ENCODE measurements at places on chromosomes 1 and 21.

DNA sequence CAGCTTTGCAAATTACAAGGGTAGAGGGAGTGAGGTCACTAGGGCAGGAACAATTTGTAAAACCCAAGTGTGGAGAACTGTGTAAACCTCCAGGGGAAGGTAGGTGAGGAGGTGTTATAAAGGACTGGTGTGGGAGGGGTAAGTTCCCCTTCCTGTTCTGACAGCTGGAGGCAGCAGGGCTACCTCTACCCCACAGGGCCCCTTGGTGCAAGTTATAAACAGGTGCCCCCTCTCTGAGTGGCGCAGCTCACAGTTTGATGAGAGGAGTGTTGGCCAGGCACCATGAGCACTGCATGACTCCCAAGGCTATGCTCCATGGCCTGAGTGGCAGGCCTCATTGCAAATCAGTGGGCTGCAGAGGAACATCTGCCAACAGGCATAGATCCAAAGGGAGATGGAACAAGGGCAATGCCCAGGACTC, 41.0 kb downstream of the MFSD2A start:
- DNase-seq: no peak

- no peak for DNase-seq
Observed at GRCh38 chr1:11515368-11516300, 36.7 kb downstream of the DISP3 start.

DNA sequence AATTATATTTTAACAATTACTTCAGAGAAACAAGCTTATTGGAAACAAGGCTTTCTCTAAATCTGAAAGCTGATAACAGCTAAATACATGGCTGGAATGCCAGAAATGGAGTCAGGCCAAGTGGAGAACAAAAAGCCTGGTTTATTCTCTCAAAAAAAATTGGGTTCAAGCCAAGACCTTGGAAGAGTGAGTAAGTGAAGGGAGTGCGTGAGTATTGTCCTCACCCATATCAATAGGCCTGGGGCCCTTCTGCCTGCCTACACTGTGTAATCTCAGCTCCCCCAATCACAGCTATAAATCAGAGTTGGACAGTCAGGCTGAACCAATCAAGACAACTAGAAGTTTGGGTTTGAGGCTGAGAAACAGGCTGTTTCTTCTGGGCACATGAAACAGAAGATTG, 7.4 kb downstream of the KYAT3 start:
- DNase-seq: peak; percentile 67

- DNase-seq: no peak
Observed at GRCh38 chr1:114316204-114316603, 162.5 kb upstream of the SYT6 start.

DNA sequence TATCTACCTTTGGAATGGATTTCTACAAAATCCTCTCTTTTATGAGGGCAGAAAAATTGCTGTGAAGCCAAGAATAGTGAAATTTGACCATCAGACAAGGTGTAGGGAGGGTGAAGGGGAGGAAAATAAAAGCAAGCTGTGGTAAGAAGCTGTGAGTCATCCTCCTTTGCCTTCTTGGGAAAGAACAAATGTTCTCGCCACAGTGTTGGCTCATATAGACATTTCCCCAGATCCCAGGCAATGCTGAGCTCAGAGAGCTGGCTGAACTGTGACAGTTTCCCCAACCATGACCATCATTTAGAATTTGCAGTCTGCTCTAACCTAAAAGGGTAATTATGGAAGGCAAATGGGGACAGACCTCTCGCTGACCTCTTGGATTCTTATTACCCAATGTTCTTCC, 235.4 kb downstream of the PBX1 start:
- DNase-seq: peak; percentile 87

GRCh38 chr1:21909787-21910503, 27.2 kb downstream of the HSPG2 start:
- no peak for DNase-seq

DNA sequence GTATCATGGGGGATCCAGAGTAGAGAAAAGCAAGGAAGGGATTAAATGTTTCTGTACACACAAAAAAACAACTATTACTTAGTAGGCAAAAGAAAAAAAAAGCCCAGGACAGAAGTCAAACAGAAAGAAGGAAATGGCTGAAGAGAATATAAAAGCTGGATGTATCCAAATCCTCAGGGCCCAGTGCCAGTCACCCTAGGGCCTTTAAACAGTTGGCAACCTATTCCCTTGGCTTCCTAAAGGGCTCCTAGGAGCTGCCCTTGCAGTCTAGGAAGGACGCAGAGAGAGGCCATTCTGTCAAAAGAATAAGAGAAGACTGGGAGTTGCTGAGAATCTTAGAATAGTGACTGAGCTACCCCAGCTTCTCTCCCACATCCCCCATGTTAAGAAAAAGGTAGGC, 5.0 kb downstream of the B4GALT3 start:
- no peak for DNase-seq

GRCh38 chr1:156667968-156668709, 9.1 kb downstream of the NES start:
- no peak for DNase-seq

GRCh38 chr1:220123889-220124288, 30.0 kb downstream of the IARS2 start:
- no peak for DNase-seq

DNA sequence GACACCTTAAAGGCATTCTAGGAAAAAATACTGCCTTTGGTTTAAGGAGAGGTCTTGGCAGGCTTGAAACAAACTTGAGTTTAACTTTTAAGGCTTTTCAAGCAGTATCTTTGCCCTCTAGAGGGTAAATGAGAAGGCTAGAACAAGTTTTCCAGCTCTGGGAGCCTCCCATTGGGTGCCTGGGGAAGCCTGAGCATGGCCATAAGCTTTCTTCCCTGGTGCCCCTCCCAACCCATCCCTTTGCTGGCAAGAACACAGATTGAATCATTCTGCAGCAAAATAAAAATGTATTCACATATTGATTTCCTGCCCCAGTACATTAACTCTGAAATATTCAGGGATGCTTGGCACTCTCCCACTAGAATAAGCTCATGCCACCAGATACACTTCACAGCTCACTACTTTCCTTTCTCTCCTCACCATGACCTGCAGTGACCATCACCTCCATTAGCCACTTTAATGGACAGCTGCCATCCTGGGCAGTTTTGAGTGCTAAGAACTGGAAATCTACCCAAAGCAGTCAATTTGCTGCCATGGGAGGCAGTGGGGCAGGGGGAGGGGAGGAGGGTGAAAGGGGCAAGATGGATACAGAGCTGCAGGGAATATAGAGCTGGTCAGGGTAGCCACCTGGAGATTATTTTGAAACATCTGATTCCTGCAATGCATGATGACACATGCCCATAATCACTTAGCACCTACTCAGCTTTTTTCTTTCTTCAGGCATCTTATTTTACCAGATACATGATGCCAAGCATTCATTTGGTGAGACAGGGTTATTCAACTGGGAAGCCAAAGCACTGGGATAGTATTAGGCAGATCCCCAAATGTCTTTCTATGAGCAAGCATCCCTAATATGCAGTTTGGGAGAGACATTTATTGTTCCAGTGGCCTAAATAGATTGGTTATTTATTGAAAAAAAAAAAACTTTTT, 140.6 kb downstream of the SYT2 start:
- DNase-seq: no peak

GRCh38 chr1:197198333-197198732, 51.9 kb upstream of the ASPM start:
- DNase-seq: no peak

- no peak for DNase-seq
Observed at GRCh38 chr1:93111561-93111960, 32.5 kb downstream of the MTF2 start.

DNA sequence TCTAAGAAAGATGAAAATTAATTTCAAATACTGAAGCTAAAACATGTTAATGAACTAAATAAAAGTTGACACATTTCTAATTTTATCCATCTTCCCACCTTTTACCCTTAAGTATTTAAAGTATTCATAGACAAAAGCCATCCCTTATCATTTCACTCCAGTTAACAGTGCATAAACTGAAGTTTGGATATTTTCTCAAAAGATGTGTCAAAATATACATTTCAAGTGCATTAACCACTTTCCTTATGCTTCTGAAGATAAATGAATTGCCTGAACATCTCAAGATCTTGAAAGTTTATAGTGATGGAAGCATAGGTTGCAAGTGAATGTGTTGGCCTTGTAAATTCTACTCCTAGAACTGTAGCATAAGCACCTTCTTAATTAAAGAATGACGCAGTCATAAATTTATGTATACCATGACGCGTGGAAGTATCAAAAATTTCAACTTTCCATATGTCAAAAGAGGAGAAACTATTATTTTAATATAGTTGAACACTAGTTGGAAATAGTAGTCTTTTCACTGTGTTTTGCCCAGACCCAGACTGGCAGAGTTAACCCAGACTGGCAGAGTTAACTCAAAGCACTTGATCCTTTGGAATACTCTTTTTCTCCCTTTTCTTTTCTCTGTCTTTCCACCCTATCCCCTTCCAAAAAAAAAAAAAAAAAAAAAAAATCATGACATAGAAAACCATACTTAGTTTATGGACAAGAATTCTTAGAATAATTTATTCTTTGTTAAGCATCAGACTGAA, 282.6 kb upstream of the C1orf105 start:
- DNase-seq: no peak

DNA sequence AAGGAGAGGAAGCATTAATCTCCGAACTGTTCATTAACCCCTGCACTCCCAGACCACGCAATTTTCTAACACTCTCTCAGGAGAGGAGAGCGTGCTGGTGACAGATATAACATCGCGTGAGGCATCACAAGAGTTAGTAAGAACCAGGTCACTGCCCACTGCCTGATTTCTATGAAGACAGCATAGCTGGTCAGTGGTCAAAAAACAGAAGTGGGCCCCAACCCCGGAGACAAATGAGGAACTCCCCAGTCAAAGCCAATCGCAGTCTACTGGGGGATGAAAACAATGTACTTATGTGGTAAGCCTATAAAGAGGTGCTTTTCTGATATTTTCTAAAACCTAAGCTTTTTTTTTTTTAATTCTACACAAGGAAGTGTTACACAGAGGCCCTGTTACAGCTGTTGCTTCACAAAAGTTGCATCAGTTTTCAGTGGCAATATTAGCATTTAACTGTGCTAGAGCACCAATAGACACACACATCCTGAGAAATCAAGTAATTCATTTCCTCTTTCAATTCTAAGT, 231.8 kb upstream of the IRF2BP2 start:
- no peak for DNase-seq

DNA sequence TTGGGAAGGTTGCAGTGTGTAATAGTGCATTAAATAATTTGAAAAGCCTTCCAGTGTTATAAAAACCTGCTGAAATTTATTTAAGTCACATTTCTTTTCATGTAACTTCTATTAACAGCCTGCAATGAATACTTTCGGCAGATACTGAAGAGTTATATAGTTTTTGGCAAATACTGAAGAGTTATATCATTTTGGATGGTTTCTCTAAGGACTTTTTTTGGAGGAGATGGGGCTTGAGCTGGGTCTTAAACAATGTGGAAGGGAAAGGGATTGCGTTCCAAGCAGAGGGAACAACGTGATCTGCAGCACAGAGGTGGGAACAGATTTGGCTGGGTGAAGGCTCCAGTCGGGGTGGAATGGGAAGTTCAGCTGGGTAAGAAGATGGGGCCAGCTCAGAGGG, 39.8 kb downstream of the MTR start:
- DNase-seq: no peak

DNA sequence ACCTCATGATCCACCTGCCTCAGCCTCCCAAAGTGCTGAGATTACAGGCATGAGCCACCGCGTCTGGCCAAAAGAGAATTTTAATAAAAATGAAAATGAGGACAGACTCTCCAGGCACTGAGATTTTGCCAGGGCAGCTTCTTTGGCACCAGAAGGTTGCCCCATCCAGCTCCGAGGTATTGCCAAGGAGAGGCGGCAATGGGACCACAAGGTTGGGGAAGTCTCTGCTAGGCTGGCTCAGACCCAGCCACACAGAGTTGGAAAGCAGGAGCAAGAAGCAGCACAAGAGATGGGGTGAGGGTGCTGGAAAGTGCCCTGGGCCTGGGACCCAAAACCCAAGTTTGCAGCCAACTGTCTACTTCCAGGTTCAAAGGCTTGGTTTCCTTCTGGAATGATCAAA, 200.9 kb downstream of the HHIPL2 start:
- no peak for DNase-seq

DNA sequence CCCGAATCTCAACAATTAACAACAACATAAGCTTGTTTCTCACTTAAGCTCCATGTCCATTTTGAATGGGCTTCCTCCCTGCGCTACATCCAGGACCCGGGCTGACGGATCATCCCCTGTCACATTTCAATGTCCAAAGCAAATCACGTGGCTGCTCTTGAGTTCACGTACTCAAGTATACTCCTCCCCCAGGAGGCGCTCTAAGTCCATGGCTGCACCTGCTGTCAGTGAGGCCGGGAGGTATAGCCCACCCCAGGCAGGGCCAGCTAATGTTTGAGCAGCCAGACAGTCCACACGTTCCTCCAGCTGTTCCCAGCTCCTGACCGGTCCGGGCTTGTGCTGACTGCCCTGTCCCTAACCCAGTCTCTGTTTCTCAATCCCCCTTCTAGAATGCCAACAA, 220.8 kb downstream of the SLC35F3 start:
- no peak for DNase-seq
